ENCODE measurements at places on chromosomes 2 and 18.

DNA sequence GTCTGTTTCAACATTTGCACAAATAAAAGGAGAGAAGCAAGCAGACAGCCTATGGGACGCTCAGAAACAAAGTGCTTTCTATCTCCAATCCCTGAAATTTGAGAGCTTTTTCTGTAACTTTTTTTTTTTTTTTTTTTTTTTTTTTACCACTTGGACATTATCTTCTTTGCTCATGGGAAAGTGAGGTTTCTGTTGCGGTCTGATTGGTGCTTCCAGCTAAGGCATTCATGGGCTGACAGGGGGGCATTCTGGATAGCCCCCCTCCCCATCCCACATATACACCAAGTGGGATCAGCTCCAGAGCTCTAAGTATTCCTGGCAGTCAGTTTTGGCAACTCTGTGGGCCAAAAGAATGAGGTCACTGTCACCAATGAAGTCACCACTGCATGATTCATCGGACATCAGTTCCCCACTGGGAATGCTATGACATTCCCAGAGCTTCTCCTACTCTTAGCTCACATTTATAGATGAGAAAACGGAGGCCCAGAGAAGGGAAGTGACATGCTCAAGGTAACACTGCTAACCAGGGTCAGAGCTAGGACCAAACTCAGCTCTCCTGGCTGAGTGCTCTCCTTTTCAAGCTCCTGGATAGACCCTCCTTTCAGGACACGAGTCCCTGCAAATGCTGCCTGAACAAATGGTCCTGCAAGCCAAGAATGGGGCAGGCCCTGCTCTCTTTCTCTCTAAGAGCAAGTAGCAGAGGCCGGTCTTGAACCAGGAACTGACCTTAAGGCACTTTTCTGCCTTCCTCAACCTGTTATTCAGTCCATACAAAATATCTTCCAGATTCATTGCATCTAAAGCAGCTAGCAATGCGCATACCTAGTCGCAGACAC lies 61.3 kb downstream of the TMEM247 start:
- DNase-seq: no peak

GRCh38 chr2:11712866-11713265 lies 33.6 kb upstream of the LPIN1 start:
- DNase-seq: no peak

DNA sequence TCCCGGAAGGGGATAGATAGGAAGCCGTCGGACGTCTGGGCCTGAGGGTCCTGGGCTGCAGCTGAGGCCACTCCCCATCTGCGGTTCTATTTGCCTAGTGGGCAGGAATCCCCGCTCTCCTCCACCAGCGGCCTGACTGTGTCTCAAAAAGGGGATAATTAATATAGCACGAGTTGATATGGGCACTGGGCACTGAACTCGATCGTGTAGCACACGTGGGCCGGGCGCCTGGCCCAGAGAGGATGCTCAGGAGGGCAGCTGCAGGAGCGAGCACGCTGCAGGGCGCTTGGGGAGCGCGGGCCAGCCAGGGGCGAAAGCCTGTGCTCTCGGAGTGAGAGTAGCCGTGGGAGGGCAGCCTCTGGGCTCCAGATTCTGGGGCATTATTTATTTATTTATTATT lies 8.8 kb upstream of the GBX2 start:
- DNase-seq: no peak

DNA sequence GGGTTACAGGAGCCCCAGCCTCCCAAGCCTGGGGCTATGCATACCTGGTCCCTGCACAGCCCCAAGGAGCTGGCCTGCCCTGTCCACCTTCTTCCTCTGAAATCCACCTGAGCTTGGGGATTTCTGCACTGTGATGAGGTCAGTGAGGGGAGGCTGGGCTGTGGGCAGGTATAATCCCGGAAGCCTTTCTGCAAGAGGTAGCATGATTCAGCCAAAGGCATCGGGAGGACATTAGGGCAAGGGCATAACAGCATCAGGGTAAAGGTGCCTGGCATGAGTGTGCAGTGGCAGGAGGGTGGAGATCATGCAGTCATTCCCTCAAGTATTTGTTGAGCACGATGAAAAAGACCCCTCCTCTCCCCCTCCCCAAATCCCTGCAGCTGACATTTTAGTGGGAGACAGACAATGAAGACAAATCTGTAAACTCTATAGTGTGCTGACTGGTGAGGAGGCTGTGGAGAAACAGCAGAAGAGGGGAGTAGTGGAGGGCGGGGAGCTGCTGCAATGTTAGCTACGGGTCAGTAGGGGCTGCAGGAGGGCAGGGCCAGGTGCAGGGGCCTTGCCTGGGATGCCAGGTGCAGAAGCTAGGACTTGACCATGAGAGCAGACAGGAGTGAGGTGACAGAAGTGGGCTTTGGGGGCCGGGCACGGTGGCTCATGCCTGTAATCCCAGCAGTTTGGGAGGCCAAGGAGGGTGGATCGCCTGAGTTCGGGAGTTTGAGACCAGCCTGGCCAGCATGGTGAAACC lies 18.7 kb downstream of the ZFP36L2 start:
- no peak for DNase-seq

- DNase-seq: no peak
These were observed 294.6 kb upstream of the CYP26B1 start for GRCh38 chr2:72442270-72442669.

DNA sequence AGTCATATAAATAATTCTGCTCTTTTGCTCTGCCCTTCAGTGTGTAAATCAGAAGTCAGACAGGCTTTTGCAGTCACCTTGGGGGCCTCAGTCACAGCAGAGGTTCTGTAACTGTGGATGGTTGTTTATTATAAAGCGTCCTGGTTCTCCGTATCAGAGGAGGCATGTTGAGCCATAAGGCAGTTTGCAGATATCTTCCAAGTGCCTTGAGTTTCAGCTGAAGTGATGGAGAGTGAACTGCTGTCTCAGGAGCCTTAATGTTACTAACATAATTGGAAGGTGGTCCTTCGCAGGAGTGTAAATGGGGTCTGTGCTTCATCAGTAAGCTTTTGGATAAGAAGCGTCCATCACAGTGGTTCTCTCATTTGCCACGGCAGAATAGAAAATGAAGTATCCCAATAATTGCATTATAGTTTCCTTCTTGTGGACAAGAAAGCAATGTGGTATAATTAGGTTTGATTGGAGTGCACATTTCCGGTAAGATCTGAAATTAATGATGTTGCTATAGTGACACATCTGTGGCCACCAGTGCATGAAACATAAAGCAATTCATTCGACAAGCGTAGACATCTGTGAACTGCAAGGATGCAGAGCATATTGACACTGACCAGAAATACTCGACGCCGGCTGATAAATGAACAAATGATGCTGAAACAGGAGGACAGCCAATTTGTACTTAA lies 112.5 kb upstream of the NFATC1 start:
- no peak for DNase-seq

DNA sequence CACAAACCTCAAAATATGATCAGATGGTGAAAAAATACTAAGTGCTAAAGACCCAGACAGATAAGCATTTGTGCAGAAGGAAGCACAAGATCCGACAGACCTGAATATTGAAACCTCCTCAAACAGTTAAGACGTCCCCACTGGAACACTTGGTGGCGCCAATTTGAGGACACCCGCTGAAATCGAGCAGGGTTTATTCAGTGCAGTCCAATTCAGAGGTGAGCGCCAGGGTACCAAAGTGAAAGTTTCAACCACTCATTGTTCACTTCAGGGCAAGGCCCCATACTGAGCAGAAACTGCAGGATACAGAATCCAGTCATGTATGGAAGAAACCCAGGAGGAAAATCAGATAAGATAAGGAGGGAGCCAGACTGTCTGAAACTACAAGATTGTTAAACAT lies 417.6 kb downstream of the LRRTM4 start:
- no peak for DNase-seq

DNA sequence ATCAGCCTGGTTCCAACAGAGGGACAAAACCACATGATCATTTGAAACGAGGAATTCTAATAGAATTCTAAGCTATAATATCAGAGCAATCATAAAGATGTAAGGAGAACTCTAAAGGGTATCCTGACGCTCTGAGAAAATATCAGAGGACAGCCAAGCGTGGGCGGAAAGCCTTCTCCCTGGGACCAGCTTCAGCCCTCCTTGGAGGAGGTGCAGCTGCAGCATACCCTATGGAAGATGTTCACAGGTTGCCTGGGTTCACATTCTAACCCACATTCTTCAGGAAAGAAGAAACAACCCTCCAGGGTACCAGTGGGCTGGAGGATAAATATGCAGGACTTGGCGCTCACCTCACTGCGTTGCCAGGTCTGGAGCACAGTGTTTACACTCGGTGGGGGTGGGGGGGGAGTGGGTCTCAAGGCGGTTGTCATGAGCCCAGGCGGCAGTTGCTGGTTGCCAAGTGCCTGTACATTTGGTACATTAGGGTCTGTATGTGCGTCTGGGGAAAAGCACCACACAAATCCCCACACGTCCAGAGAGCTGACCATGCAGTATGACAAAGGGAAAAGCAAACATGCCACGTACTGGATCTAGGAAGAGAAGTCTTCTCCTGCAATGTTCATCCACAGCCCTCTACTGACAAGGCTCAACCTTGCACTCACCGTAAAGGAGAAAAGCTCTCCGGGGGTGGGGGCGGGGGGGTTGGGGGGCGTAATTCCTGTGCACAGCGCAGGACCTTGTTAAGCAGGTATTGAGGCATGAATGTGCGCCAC lies 80.5 kb downstream of the CDH19 start:
- no peak for DNase-seq

GRCh38 chr2:88168386-88168785 lies 1.8 kb upstream of the THNSL2 start:
- no peak for DNase-seq
